NCI-H69 (cell line): ENCODE measurements at places on chromosomes 5 and 9.

DNA sequence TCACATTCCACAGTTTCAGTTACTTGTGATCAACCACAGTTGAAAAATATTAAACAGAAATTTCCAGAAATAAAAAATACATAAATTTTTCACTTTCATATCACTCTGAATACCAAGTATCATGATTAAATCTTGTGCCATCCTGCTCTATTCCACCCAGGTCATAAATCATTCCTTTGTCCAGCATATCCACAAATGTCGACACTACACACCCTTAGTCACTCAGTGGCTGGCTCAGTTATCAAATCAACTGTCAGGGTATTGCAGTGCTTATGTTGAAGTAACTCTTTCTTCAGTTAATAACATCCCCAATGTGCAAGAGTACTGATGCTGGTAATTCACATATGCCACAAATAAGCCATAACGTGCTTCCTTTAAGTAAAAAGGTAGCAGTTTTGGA is 115.7 kb downstream of the FBXL17 start:
- DNase-seq = peak; percentile 52

DNA sequence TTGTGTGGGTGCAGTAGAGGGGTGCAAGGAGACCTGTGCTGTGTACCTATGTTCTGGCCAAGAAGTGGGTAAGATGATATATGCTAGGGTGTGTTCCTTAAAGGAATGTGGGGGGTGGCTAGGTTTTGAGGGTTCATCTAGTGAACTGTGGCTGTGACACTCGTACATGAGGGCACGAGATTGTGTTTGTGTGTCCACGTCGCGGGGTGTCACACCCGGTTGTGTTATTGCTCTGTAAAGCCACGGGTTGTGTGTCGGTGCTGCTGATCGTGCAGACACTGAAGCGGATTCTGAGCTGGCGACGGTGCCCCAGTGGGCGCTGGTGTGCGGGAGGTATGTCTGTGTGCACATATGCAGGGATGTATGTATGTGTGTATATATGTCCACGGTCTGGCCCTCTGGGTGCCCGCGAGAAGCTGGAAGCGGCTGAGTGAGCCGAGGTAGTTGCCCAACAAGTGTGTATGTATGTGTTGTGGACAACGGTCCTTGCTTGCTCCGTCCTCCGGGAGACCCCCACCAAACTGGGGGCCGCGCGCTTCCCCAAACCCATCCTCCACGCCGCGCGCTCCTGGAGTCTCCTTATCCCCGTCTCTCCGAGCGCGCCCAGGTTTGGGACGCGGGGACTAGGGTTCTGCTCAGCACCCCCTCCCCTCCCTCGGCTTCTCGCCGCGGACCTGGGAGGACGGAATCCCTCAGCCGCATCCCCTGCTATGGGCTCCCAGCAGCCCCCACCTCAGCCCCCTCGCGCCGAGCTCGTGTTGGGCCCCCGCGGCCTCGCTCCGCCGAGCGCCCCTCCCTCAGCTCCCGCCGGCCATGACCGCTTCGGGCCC is 639 bp downstream of the PCDH1 start:
- peak; percentile 54 for DNase-seq

GRCh38 chr9:109723781-109724180 is 56.2 kb upstream of the PALM2AKAP2 start:
- no peak for DNase-seq

- peak; percentile 83 for DNase-seq
Observed at GRCh38 chr9:18675973-18676372, 202.0 kb downstream of the ADAMTSL1 start.

DNA sequence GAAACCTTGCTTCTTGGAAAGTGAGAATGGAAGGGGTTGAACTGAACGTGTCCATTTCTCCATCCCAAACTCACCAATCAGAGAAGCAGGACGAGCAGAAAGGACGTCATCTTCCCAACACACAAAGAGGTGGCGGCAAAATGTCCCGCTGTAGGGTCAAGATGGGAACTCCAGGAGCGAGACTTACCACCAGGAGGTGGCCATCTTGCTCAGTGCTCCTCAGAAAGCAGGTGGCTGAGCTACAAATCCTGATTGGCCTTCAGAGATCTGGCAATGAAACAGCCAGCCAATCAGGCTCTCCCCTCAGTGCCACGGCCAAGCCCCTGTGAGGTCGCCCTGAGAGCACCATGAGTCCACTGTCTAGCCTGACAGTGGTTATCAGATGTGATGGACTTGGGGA is 259.0 kb downstream of the NDUFS4 start:
- DNase-seq = peak; percentile 5

DNA sequence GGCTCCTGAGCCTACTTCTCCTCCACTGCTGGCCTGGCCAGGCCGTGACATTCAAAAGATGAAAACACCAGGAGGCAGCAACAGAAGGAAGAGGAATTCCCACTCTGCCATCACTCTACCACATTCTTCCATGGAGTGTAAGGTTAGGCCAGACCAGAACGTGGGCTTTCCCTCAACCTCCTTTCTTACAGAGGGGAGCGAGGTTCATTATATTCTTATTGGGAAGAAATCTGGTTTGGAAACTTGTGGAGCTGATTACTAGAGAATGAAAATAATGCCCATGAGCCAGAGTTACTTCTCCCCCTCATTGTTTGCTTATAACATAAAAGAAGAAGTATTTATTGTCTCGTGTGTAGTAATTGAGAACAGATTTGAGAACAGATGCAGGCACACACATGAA is 136.3 kb upstream of the BASP1 start:
- DNase-seq = no peak

DNA sequence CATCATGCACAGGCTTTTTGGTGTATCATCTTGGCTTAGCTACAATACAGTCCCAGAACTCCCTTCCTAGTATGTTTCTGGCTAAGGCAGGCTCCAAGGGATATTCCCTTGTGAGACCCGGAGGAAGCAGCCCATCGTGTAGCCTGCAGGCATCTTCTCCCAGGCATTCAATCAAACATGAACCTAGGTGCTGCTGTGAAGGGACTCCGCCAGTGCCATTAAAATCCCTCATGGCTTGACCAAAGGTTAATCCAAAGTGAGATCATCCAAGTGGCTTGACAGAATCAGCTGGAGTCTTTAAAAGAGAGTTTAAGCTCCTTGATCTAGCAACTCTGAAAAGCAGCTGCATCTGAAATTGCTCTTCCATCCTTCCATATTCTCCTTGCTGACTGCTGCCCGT is 333.9 kb downstream of the DIRAS2 start:
- DNase-seq = peak; percentile 65
